ENCODE measurements at places on chromosomes 3 and 15. TPM values are rescaled to one million over a fixed set of nuclear protein-coding genes. Genes with fewer than 3 reads are reported as not detected.

The DCBLD2 gene
- total RNA-seq, result 143 TPM

The SPINT1 gene
- total RNA-seq, result 16.4 TPM

The ITIH1 gene
- total RNA-seq, result not detected

The RARRES1 gene
- 0.62 TPM for total RNA-seq

The IGDCC3 gene
- total RNA-seq, result not detected

The P2RY1 gene
- total RNA-seq, result 5.6 TPM

The PLCB2 gene
- 1.1 TPM for total RNA-seq

The CKMT1B gene
- total RNA-seq, result not detected

The EPHA3 gene
- total RNA-seq, result under 0.01 TPM

The UNC13C gene
- under 0.01 TPM for total RNA-seq

The SAMD7 gene
- not detected for total RNA-seq

The GRM2 gene
- under 0.01 TPM for total RNA-seq

The CELF6 gene
- total RNA-seq, result not detected

The NRROS gene
- total RNA-seq, result 14.5 TPM

The HGD gene
- total RNA-seq, result under 0.01 TPM

The CCR8 gene
- total RNA-seq, result not detected

The GOLGA6L7 gene
- not detected for total RNA-seq

The SIDT1 gene
- under 0.01 TPM for total RNA-seq

The ACKR4 gene
- total RNA-seq, result 1.3 TPM

The DPPA2 gene
- total RNA-seq, result not detected

The GABRA5 gene
- total RNA-seq, result 1.7 TPM

The MOBP gene
- under 0.01 TPM for total RNA-seq

The CPB1 gene
- total RNA-seq, result not detected

The FBXO40 gene
- not detected for total RNA-seq

The TTLL13 gene
- not detected for total RNA-seq

The CLDN18 gene
- not detected for total RNA-seq

The GOLGA8H gene
- 0.15 TPM for total RNA-seq

The MASP1 gene
- not detected for total RNA-seq

The GUCA1C gene
- not detected for total RNA-seq

The GRAMD1C gene
- total RNA-seq, result 4.2 TPM

The LMAN1L gene
- total RNA-seq, result not detected

The LRRC49 gene
- 3.9 TPM for total RNA-seq

The RASGRF1 gene
- total RNA-seq, result 0.34 TPM

The OXTR gene
- total RNA-seq, result 0.67 TPM

The SNURF gene
- total RNA-seq, result 7.6 TPM

The CCDC13 gene
- 0.31 TPM for total RNA-seq

The ISG20 gene
- total RNA-seq, result 24.0 TPM

The LRRN1 gene
- total RNA-seq, result 1.7 TPM

The C3orf20 gene
- under 0.01 TPM for total RNA-seq

The GPX1 gene
- 167 TPM for total RNA-seq

The RNU5B-1 gene
- not detected for total RNA-seq

The GOLIM4 gene
- total RNA-seq, result 20.7 TPM

The SPINK8 gene
- total RNA-seq, result not detected

The ABI3BP gene
- under 0.01 TPM for total RNA-seq

The AGBL1 gene
- total RNA-seq, result 0.73 TPM

The IL17RC gene
- 42.4 TPM for total RNA-seq

The TRAT1 gene
- total RNA-seq, result not detected

The ETV5 gene
- 224 TPM for total RNA-seq

The ZNF774 gene
- total RNA-seq, result 1.00 TPM

The RAB5A gene
- total RNA-seq, result 103 TPM

The ADPRH gene
- 7.6 TPM for total RNA-seq

The GOLGA8T gene
- total RNA-seq, result not detected
